ENCODE measurements at places on chromosomes 12 and 14.

DNA sequence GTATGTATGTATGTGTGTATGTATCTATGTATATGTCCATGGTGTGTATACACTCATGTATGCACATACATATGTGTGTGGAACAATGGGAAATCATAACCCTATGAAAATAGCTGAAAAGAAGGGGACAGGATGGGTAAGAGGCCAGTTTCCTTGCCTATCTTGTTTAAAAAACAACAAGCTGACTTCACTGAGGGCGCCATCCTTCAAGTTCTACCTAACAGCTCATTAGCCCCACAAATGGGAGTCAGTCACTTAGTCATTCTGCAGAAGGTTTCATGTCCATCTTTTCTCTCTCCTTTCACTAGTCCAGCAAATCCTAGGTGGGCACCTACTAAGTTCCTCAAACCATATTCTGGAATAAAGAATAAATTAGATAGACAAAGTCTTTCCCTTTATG, 14.7 kb downstream of the STON2 start:
- no peak for DNase-seq

- DNase-seq, result no peak
Observed at GRCh38 chr12:98172304-98172703, 343.1 kb upstream of the TMPO start.

- DNase-seq, result peak; percentile 90
Observed at GRCh38 chr14:34322940-34323418, 139.1 kb downstream of the SPTSSA start.

DNA sequence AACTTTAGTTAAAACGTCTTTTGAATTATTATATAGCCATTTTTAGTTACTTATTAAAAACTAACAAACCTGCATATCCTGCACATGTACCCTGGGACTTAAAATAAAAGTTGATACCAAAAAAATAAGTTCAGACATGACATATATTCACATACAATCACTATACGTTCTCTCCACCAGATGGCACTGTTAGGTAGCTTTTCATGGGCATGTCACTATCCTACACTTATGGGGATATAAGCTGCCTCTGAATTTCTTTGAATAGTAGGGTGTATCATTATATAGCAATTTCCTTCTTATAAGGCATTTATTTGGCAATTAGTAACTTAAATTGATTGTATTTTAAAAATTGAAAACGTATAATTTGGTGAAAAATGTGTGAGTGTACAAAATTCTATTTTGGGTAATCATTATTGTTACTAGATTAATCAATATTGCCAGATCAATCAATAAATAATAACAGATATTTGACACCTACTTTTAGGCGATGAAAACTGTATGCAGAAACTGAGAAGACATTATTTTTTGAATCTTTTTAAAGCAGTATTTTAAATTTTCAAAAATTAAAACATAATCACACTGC, 31.8 kb upstream of the OR10A7 start:
- no peak for DNase-seq

DNA sequence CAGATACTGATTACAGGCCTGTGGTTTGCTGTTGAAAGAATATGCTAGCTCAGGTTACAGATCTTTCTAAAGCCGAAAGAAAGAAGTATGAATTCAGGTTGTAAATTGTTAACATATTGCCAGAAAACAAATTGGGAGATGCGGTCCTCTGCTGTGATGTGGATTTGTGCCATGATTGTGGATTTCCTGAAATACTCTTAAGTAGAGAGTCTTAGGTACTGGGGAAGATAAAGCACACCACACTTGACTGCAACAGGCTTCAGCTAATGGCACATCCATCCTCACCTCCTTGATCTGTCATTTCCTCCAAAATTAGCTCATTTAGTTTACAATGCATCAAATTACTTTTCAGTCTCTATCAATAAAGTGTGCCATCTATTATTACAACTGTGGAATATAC, 279.2 kb downstream of the SYT1 start:
- DNase-seq, result no peak
